Stimulated activated CD4-positive, alpha-beta T cell treated with anti-CD3 and anti-CD28 coated beads, Interleukin-15, amount 100 ng/mL, for 48 hours (primary cell): ENCODE measurements at places on chromosomes 12 and 14.

DNA sequence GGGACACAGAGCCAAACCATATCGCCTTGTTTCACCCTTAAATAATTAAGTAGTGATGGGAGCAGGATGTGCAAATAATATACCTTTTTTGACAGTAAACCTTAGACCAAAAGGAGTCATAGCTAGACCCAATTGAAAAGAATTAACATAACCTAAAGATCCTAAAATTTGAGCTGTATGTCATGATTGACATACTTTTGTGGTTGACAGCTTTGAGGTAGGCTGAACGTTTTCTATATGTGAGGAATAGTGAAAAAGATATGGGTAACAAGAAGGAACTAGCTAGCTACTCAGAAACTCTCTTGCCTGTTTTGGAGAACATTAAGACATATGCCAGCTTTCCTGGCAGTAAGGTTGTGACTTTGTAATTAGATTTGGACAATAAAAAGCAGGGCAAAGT, 320.6 kb downstream of the KCNC2 start:
- DNase-seq = no peak

GRCh38 chr12:64082866-64083268, 139.2 kb downstream of the KICS2 start:
- no peak for DNase-seq

DNA sequence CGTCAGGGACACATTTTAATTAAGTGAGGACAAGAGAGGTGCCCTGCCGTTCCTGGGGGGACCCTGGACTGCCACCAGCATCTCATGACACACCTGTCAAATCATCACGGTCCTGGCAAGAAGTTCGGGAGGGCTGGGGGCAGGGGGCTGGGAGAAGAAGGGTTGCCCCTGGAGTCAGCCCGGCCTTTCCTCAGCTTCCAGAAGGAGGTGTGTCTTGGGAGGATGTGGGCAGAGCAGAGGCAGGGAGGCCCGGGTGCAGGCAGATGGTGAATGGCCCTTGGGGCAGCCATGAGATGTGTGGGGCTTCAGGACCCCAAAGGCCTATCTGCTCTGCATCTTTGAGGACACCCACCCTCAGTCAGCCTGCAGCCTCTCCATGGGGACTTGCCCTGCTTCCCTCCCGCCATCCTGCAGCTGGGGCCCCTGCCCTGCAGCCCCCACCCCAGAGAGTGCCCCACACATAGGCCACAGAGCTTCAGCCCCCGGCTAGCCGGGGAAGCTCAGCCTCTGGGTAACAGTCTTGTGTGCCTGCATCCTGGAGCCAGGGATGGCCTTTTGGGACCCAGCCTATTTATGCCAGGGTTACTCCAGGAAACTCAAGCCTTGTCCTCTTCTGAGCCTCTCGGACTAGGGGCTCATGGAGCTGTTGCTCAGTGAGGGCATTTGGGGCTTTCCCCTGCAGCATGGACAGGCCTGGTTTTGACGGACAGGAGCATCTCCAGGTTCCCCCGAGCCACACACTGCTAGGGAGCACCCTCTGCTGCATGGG, 178.5 kb downstream of the KIF26A start:
- no peak for DNase-seq

DNA sequence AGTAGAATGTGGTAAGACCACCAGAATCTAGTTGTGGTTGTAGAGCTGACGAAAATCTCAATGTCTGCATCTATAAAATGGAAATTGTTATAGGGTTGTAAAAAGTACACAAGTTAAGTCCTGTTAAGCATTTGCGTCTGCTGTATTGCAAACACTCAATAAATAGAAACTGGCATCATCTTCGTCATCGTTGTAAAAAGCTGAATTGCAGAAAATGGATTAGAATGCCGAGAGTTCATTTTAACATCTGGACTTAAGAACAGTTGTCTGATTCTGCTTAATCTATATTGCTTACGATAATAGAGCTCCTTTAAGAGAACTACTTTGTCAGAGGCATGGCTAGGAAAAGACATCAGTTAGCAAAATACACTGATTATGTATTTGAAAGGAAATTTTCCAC, 33.2 kb downstream of the KCNMB4 start:
- no peak for DNase-seq

GRCh38 chr12:54393743-54394142, 9.2 kb upstream of the ZNF385A start:
- no peak for DNase-seq

- no peak for DNase-seq
Measured at GRCh38 chr12:93121729-93122488, 192.8 kb upstream of the EEA1 start.

DNA sequence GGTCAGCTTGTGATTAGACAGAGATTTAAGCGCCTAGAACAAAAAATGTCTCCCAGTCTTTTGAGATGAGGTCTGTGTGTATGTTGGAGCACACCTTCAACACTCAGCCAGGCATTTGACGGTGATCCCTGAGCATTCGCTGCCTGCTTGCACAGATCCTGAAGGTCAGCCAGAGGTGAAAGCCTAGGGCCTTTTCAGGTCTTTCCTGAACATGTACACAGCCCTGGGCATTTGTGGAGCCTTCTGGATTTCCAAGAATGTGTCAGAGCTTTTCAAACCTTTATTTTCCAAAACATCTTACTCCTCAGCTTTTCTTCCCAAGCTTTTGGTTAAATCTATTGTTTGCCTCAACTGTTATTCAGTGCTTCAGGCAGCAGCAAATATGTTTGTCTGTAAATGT, 59.1 kb upstream of the AMN start:
- DNase-seq = no peak

- no peak for DNase-seq
Measured at GRCh38 chr12:2372735-2373134, 319.9 kb downstream of the CACNA1C start.

- no peak for DNase-seq
Measured at GRCh38 chr12:50032854-50033581, 7.7 kb upstream of the RACGAP1 start.

DNA sequence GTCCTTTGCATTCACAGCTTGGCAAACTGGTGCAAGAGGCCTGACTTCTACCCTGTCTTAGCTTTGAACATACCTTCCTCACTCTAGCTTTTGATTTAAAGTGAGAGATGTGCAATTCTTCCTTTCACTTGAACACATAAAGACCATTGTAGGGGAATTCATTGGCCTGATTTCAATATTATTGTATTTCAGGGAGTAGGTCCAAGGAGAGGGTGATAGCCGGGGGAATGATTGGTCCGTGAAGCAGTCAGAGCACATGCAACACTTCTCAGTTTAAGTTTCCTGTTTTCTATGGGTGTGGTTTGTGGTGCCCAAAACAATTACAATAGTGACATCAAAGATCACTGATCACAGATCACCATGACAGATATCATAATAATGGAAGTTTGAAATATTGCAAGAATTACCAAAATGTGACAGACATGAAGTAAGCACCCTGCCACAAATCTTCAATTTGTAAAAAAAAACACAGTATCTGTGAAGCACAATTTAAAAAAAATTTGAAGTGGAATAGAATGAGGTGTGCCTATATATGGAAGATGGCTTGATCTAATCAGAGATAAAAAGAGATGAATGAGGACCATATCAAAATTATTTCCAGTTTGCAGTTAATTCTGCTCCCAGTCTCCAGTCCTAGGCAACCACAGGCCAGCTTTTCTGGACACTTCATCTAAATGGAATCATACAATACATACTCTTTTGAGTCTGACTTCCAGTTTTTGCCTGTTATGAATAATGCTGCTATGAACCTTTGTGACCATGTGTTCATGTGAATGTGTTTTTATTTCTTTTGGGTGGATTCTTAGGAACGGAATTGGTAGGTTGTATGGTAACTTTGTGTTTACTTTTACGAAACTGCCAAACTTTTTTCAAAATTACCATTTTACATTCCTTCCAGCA, 23.2 kb downstream of the BORCS5 start:
- DNase-seq = no peak

- no peak for DNase-seq
Measured at GRCh38 chr12:20474016-20474415, 105.7 kb downstream of the PDE3A start.

GRCh38 chr12:6758506-6759095, 5.7 kb upstream of the MLF2 start:
- DNase-seq = no peak

DNA sequence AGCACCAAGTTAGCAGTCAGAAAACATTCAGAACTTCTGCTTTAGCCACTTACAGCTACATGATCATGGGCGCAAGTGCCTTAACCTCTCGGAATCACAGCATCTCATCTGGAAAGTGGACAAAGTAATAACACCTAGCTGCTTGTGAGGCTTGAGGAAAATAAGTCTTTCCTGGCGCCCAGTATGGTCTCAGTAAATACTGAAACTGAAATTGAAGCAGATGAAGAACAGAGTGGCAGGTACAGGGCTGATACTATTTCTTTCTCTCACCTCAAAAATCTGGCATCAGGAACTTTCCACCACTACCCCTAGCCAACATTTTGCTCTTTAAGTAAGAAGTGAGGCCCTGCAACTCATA, 129.7 kb upstream of the FUT8 start:
- DNase-seq = no peak

DNA sequence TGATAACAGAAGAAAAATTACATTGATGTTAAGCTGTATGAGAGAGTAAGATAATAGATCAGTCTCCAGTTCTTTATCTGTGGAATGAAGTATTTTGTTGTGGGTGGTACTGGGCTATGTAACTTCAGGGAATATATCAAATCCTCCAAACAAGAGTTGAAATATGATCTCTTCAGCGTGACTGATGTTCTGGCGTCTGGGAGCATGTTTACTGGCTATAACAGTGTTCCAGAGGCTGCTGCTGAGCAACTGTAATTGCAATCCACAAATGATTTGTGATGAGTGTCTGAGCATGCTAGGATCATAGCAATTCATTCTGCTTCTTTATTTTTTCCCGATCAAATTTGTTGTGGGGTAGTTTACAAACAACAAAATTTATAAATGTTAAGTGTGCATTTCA, 18.6 kb upstream of the CCDC198 start:
- no peak for DNase-seq

DNA sequence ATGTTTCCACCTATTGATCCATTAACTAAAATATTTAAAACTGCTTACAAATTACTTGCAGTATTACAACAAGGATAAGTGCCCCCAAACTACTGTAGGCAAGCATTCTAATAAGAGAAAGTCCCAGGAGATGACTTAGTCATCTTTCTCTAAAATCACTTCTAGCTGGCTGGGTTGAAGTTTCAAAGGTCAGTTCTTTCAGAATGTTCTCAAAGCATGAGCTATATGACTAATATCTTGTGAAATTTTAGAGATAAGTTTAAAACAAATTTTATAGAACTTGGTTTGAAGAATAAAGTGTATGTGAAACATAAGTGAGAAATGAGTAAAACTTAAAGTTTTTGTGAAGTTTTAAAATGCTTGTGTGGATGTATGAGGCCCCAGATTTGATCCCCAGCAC, 24.3 kb upstream of the OR6J1 start:
- no peak for DNase-seq

DNA sequence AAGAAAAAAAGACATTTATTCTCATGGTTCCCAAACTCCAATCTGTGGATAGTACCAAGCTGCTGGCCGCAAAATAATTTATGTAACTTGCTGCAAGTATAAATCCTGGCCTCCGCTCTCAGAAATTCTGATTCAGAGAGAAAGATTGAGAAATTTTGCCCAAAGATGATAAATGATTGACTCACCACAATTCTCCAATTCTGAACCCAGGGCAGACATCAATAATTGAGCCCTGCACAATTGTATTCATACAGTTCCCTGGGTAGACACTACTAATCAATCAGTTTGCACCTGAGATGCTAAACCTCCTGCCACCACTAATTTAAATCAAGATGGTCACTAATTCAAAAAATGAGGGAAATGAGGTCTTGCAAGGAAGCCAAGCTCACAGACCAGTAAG, 38.2 kb downstream of the TRPV4 start:
- no peak for DNase-seq

GRCh38 chr14:20440465-20440864, 4.5 kb upstream of the KLHL33 start:
- DNase-seq = no peak

DNA sequence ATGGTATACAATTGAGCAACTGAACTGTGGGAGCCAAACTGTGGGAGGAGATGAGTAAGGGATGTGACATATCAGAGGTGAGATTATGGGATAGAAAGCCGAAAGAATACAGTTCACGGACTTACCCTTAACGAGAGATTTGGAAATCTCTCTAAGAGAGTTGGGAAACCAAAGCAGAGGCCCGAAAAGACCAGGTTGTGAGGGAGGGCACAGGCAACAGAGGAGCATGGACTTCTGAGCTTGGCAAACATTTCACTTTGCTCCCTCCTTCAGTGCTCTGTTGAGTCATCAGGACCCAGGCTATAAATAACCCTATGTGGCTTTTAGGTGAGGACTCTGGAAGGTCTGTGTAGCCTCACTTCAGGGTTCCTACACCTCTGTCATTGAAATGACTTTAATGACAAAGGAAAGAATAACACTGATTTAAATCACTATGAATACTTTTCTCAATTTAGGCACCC, 120.6 kb downstream of the TGFB3 start:
- no peak for DNase-seq

DNA sequence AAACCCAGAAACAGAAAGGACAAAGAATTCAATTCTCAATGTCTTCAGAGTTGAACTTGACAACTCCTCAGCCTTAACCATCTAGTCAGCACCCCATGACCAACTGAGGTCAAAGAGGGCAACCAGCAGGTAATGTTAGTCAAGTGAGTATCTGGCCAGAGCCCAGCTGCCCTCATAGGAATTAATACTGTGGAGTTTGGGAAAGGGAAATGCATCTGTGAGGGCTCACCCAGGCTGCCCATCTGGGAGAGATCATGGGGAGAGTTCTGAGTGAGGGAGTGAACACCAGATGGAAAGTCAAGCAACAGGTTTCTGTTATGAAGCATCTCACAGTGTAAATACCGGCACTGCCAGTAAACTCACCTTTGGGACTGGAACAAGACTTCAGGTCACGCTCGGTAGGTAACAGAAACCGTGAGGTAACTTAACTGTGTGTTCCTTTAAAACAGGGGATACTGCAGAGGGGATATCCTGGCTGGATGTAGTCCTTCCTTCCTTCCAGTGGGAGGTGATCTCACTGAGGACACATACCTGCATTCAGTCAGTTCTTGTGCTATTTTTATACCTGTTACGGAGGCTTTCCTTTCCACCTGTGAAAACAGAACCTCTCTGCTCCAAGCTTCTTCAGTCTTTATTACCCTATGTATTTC, 94.4 kb downstream of the DAD1 start:
- no peak for DNase-seq

- DNase-seq = no peak
Measured at GRCh38 chr12:13046964-13047363, 2.8 kb downstream of the FAM234B start.

GRCh38 chr14:96162265-96162664, 42.4 kb upstream of the BDKRB2 start:
- DNase-seq = no peak
